ENCODE measurements at places on chromosomes 6 and 20.

DNA sequence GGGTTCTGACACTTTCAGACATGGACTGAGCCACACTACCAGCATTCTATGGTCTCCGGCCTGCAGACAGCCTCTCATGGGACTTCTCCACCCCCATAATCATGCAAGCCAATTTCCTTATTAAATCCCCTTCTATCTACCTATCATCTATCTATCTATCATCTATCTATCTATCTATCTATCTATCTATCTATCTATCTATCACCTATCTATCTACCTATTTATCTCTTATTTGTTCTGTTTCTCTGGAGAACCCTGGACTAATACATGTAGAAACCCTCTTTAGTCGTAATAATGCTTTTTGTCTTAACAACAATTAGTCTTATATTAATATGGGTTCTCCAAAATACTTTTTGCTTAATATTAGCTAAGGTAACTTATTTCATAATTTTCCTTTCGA lies 174.1 kb upstream of the PRSS16 start:
- DNase-seq: no peak

DNA sequence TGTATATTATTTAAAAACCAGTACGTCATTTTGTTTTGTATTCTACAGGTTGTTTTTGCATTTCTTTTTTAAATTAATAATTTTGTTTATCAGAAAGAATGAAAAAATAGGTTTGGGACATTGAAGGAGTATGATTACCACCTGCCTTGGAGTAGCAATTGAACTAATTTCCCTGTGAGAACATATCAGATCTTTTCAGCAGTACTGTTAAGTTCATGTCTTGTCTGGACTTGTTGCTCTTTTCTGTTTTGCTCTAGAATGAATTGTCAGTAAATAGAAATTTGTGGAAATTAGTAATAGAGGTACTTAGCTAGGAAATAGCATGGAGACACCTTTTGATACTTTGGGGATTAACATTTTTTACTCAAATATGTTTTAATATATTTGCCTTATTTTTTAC lies 24.3 kb downstream of the HSF2 start:
- DNase-seq: no peak

GRCh38 chr6:22029171-22029570 lies 267.7 kb downstream of the PRL start:
- peak; percentile 60 for DNase-seq

DNA sequence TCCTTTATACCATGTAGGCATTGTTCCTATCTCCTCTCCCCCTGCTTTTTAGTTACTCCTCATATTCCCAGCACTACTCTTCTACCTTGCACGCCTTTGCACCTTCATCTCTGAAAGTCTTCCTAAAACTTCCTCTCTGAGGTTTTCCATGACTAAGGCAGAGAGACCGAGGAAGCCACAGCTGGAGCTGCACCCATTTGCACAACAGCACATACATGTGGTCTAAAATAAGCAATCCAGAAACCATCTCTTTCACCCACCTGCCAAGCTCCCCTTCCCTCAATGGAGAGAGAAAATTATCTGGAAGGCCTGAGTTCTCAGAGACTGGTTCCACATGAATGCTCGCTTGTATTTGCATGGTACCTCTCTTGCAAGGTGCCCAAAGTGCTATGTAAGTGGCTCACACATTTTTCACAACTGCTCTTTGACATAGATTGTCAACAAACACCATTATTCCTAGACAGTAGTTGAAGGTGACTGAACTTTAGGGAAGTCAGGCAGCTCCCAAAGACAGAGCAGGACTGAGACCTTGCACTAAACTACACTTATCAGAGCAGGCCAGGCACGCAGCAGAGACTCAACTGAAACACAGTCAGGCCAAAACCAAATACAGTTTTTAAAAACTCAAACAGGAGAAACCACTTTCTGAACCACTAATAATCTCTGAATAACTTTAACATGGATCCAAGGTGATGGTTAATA lies 313.2 kb downstream of the TFAP2A start:
- no peak for DNase-seq

GRCh38 chr6:36578030-36578429 lies 16.1 kb upstream of the SRSF3 start:
- DNase-seq: no peak

DNA sequence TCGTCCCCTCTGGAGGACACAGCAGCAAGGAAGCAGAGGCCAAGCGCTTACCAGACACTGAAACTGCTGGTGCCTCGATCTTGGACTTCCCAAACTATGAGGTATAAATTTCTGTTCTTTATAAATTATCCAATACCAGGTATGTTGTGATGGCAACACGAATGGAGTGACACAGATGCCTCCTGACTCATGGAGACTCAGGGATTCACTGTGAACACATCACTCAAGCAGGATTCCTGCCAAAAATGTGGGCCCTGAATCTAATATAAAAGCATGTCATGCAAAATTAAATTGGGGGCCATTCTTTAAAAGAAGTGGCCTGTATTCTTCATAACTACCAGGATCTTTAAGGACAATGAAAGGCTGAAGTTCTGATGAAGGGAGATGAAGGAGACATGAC lies 52.5 kb upstream of the SLC22A23 start:
- no peak for DNase-seq

DNA sequence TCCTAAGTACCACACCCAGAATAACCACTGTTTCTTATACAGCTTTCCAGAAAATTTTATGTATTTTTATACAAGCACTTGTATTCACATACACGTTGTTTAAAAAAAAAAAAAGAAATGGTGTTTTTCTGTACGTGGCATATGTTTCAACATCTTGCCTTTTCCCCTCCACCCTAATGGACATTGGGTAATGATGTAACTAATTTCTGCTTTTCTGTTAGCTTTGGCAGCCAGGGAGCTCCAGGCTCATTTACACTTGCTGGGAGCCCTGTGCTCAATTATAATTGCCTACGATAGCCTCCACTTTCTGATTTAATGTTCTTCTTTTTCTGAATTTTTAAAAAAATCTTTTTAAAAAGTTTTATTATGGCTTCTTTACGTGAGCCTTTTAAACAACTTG lies 352.4 kb downstream of the UTRN start:
- no peak for DNase-seq

DNA sequence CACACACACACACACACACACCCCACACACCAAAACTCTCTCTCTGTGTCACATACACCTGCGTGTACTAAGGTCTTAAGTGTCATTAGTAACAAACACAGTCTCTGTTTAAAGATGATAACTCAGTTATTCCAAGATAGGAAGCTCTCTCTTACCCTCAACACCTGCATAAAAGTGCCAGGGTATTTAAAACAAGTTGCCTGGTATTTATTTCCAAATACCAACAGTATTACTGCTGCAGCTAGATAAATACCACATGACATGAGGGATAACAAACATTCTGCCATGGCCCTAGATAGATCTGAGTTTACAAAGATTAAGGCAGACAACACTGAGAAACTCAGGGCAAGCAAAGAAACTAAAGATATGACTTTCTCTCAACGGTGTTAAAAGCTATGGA lies 118.5 kb downstream of the SIM1 start:
- DNase-seq: no peak

DNA sequence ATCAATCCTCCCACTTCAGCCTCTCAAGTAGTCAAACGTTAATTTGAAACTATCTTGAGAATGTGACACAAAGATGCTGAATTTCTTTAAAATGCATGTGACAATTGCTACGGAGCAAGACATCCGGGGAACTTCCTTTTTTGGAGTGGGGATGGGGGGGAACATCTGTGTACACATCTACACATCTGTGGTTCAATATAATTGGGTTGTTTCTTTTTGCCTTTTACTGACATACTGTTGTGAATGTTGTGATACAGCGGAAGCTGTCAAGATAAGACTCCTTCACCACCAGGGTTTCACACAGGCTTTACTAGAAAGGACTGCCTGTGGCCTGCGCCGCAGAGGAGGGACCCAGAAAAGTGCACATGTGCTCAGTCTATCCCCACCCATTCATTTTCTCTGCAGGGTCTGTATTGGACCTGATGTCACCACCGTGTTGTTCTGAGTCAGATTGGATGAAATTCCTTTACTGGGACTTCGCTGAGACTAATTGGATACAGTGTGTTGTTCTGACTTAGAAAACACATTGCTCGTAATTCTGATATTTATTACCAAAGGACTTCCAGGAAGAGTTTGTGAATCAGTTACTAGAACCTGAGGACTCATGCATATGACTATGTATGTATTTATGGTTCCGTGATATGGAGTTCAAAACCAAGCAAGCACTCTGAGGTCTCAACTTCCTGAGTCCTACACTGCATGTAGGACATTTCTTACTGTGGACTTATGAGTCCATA lies 98.7 kb upstream of the SGK1 start:
- no peak for DNase-seq

DNA sequence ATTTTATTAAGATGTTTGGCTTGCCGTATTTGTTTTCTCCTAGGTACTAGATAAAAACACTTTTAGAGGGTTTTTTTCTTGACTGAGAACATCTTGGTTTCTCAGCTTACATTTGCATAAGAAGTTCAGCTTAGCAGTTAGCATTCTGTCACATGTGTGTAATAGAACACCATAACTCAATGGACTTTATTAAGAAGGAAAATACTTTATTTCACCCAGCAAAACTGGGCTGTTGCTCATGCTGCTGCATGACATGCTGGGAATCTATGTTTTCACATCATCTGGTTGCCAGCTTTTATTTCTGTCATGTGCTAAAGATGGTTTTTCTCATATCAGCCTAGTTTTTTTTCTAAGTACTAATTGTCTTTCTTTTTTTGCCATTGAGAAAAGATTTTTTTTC lies 144.6 kb downstream of the UTRN start:
- no peak for DNase-seq

- no peak for DNase-seq
Measured at GRCh38 chr6:26024651-26025046, 62.0 kb downstream of the TRIM38 start.

- DNase-seq: no peak
Measured at GRCh38 chr20:14234666-14235295, 102.6 kb downstream of the FLRT3 start.

- no peak for DNase-seq
Measured at GRCh38 chr20:63236116-63236837, 572 bp downstream of the BIRC7 start.

DNA sequence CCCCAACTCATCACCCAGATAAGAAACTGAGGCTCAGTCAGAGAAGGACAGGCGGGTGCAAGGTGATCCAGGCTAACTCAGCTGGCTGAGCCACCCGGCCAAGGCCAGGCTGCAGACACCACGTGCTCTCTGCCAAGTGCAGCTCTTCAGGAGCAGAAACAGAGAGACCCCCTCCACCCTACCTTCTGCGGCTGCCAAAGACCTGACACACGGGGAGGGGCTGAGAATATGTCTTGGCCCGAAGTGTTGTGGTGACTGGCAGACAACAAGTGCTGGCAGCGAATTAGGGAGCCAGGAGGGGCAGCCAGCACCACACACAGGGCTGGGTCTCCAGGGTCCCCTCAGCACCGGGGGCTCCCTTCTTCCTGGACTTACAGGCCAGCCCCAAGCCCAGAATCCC lies 22.5 kb downstream of the PREX1 start:
- peak; percentile 54 for DNase-seq

GRCh38 chr6:21836277-21836676 lies 242.7 kb downstream of the SOX4 start:
- no peak for DNase-seq

- peak; percentile 45 for DNase-seq
Measured at GRCh38 chr20:50744143-50744792, 12.9 kb downstream of the PARD6B start.

GRCh38 chr6:142881761-142882160 lies 63.2 kb downstream of the HIVEP2 start:
- DNase-seq: no peak

DNA sequence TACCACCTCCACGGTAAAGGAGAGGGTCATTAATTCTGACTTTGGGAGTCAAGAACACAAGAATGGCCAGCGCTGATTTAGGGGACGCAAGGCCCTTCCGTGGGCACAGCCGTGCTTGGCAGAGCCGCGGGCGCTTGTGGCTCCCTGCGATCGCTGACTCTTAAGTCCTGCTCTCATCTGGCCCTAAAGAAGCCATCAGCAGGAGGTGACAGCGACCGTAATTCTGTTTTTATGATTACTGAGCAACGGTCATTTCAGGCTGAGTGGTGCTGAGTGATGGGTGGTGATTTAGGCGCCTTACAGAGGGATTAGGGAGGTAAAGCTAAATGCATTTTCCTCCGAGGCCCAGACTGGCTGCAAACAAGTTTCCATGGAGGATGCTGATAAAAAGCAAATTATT lies 364.6 kb upstream of the SULF2 start:
- DNase-seq: no peak

- no peak for DNase-seq
Measured at GRCh38 chr6:135478626-135479025, 18.9 kb downstream of the AHI1 start.

DNA sequence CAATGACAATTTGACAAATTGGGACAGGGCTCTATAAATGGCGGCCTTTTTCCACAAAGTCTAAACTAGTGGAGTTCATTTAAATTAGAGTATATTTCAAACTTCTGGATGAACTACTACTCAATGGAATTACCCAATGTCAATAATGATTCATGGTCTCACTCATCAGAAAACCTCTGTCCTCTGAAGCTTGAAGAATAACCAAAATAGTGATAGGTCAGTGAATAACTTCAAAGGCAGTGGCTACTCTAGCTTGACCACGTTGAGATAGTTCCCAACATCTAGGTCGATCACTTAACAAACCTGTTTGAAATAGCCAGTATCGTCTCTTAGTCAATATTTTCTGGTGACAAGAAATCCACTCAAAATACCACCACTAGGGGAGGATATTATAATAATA lies 197.6 kb downstream of the HDGFL1 start:
- no peak for DNase-seq

- DNase-seq: no peak
Measured at GRCh38 chr6:41332241-41332640, 3.2 kb upstream of the NCR2 start.

- DNase-seq: no peak
Measured at GRCh38 chr6:30840935-30841643, 43.2 kb upstream of the DDR1 start.

DNA sequence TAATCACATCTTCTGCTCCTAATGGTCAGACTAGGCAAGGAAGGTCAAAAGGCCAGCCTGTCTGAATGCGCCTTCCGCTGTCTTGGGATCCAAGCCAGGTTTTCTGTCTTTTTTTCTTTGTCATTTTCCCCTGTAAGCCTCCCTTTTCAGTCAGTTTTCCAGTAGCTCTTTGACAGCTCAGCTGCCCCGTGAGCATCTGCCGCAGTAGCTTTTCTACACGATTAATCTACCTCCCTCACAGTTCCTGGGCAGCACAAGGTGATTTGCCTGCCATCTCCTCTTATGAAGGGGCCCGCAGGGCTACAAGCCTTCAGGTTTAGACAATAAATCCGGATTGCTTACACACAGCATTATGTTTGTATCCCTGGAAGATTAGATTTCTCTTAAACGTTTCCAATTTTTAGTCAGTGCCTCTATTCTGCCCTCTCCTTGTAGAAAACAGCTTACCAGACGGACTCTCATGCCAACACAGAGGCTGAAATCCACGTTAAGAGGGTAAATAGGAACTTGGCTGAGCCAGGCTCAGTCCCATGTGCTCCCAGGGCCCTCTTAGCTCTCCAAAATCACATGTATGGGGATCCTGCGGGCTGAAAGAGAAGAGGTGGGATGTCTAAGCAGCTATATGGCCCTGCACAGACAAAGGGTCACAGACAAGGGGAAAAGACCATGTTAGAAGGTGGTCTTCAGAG lies 77.2 kb downstream of the LY86 start:
- peak; percentile 63 for DNase-seq

- DNase-seq: peak; percentile 30
Measured at GRCh38 chr6:48069280-48069679, 41.7 kb downstream of the PTCHD4 start.

- DNase-seq: no peak
Measured at GRCh38 chr6:74058606-74059005, 362.6 kb downstream of the CD109 start.

Data from NCI-H446 treated with DMSO at 0.1 percent for 48 hours (cell line).